ENCODE measurements at places on chromosomes 5 and 9.

GRCh38 chr5:39822020-39822419 is 397.2 kb upstream of the DAB2 start:
- DNase-seq = no peak
- H3K4me3 ChIP-seq = no peak overlapping the region
- no peaks in the 10 kb centered on the region for H3K4me1 ChIP-seq
- no peaks in the 10 kb centered on the region for H3K36me3 ChIP-seq
- no peak overlapping the region for H3K27ac ChIP-seq

GRCh38 chr5:151071848-151072629 is 8.8 kb downstream of the TNIP1 start:
- peak overlapping the region; percentile 88 for H3K27ac ChIP-seq
- peak overlapping the region; percentile 61 for H3K4me3 ChIP-seq
- H3K4me1 ChIP-seq = peaks cover 63% of the 10 kb centered on the region
- peaks cover 4% of the 10 kb centered on the region for H3K36me3 ChIP-seq
- no peak for DNase-seq

GRCh38 chr9:116800885-116801284 is 113.8 kb downstream of the TRIM32 start:
- H3K4me1 ChIP-seq = no peaks in the 10 kb centered on the region
- peaks cover 13% of the 10 kb centered on the region for H3K27me3 ChIP-seq
- no peak overlapping the region for H3K27ac ChIP-seq
- no peak for DNase-seq
- H3K36me3 ChIP-seq = no peaks in the 10 kb centered on the region
- no peak overlapping the region for H3K4me3 ChIP-seq

GRCh38 chr5:171264843-171265242 is 44.2 kb upstream of the TLX3 start:
- H3K4me3 ChIP-seq = peak overlapping the region; percentile 76
- H3K4me1 ChIP-seq = peaks cover 15% of the 10 kb centered on the region
- H3K27ac ChIP-seq = no peak overlapping the region

DNA sequence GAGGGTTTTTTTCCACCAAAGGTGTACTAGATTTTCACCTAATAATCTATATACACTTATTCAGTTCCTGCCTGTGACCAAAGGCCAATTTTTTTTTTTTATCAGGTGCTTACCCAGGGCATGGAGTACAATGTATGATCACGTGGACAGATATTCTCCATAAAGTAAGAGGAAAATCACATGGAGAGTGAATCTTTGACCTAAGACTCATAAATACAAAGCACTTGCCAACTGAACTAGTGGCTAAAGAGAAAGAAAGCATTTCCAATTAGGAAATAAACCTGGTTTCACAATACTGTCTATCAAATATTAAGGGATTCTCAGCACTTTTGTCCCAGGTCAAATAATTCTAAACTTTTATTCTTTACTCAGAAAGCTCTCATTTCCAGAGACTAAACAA is 33.0 kb upstream of the CEP120 start:
- H3K4me1 ChIP-seq = peaks cover 7% of the 10 kb centered on the region
- DNase-seq = no peak
- peaks cover 4% of the 10 kb centered on the region for H3K27me3 ChIP-seq
- peaks cover 2% of the 10 kb centered on the region for H3K36me3 ChIP-seq
- no peak overlapping the region for H3K4me3 ChIP-seq
- no peak overlapping the region for H3K27ac ChIP-seq

DNA sequence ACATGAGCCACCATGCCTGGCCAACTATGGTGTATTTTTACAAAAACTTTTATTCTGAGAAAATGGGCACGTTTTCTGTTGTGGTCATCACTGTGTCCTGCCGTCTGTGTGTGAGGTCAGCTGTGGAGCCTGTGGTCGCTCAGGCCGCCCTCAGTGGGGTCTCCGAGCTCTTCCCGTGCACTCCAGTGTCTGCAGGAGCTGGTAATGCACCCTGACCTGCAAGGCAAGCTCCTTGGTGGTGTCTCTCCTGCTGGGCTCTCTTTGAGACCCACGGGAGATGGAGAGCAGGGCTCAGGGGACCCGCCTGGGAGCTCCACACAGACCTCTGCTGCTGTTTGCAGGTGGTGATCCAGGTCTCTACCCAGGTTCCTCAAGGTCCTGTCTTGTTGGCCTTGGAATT is 9.6 kb upstream of the AHRR start:
- no peak overlapping the region for H3K27ac ChIP-seq
- peaks cover 6% of the 10 kb centered on the region for H3K36me3 ChIP-seq
- DNase-seq = no peak
- H3K4me3 ChIP-seq = no peak overlapping the region

DNA sequence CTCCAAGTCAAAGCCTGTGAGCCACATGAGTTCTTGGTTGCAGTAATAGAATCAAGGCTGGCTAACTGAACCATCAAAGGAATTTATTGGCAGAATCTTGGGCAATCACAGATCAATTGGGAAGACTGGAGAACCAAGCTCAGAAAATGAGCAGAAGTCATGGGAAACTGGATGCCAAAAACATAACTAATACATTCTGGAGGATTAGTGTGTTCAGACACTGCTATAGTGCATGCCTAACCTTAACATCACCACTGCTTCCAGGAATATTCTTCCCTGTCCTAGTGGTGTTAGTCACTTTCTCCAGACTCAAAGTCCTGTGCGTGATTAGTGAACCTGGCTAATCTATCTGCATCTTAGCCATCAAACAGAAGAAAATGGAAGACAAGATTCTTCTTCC is 843.7 kb downstream of the EFNA5 start:
- no peaks in the 10 kb centered on the region for H3K36me3 ChIP-seq
- no peak overlapping the region for H3K27ac ChIP-seq
- H3K4me1 ChIP-seq = no peaks in the 10 kb centered on the region

DNA sequence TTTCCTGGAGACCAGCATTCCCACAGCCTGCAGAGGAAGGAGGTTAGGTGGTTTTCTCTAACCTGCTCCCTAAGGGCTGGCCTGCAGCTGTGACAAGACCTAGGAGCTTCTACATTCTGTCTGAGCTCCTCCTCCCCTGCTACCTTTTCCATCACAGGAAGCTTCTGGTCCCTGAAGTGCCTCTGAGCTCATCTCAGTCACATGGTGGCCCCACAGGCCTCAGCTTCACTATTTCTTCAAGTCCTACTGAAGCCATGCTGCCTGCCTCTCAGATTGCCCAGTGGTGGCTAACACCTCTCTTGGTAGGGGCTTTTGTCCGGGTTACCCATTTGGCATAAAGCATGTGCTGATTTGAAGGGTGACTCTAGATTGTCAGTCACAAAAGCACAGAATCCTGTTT is 259.4 kb downstream of the CRB2 start:
- H3K36me3 ChIP-seq = peaks cover 9% of the 10 kb centered on the region
- no peak for DNase-seq
- no peak overlapping the region for H3K4me3 ChIP-seq
- H3K4me1 ChIP-seq = peaks cover 10% of the 10 kb centered on the region
- no peaks in the 10 kb centered on the region for H3K27me3 ChIP-seq
- no peak overlapping the region for H3K27ac ChIP-seq

- H3K4me3 ChIP-seq = no peak overlapping the region
- no peaks in the 10 kb centered on the region for H3K4me1 ChIP-seq
- H3K27me3 ChIP-seq = no peaks in the 10 kb centered on the region
- no peaks in the 10 kb centered on the region for H3K36me3 ChIP-seq
- no peak overlapping the region for H3K27ac ChIP-seq
These were observed 569.7 kb downstream of the ZNF608 start for GRCh38 chr5:124176692-124177091.

- H3K4me1 ChIP-seq = no peaks in the 10 kb centered on the region
- no peaks in the 10 kb centered on the region for H3K36me3 ChIP-seq
- no peak for DNase-seq
- no peak overlapping the region for H3K4me3 ChIP-seq
- H3K27ac ChIP-seq = no peak overlapping the region
These were observed 1556.5 kb upstream of the C9orf72 start for GRCh38 chr9:29129763-29130162.

DNA sequence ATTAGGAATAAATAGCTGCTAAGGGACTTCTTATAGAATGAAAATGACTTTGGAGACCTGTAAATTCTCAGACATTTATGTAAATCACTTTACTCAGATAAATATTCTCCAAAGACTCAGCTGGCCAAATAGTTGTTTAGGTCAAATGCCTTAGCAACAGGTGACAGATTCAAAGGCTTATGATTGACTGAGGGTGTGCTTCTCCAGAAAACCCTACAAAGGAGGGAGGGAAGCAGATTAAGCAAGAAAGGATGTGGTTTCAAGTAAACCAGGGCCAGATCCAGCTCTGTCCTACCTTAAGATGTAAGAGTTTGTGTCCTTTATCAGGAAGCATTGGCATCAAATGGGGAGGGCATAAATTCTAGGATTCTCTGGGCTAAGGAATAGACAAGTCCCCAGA is 433.0 kb downstream of the TLE1 start:
- H3K4me1 ChIP-seq = no peaks in the 10 kb centered on the region
- H3K36me3 ChIP-seq = no peaks in the 10 kb centered on the region
- no peaks in the 10 kb centered on the region for H3K27me3 ChIP-seq
- no peak overlapping the region for H3K27ac ChIP-seq
- DNase-seq = no peak
- H3K4me3 ChIP-seq = no peak overlapping the region

- peaks cover 6% of the 10 kb centered on the region for H3K36me3 ChIP-seq
- H3K4me1 ChIP-seq = peaks cover 10% of the 10 kb centered on the region
These were observed 26.4 kb upstream of the CTNNA1 start for GRCh38 chr5:138726848-138727247.

DNA sequence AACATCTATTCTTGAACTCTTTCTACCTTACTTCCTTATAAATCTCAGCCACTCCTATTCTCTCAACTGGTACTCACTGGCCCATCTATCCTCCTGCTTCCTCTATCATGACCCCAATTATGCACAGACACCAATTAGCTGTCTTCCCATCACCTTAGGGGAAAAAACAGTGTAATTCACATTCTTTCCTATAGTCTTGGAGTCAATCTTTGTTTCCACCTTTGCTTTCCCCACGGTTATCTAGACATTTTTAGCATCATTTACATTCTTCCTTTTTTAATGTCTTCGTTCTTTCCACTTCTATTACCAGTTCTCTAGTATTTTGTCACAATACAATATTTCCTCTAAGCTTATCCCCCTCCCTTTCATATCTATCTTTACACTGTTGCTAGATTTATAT is 449.4 kb downstream of the TMEM38B start:
- H3K36me3 ChIP-seq = no peaks in the 10 kb centered on the region
- DNase-seq = no peak
- H3K4me1 ChIP-seq = no peaks in the 10 kb centered on the region
- no peak overlapping the region for H3K27ac ChIP-seq

- peaks cover 28% of the 10 kb centered on the region for H3K27me3 ChIP-seq
- H3K36me3 ChIP-seq = no peaks in the 10 kb centered on the region
- H3K27ac ChIP-seq = no peak overlapping the region
- no peaks in the 10 kb centered on the region for H3K4me1 ChIP-seq
- H3K4me3 ChIP-seq = peak overlapping the region; percentile 25
These were observed 23.1 kb upstream of the CNOT6 start for GRCh38 chr5:180470966-180471582.

DNA sequence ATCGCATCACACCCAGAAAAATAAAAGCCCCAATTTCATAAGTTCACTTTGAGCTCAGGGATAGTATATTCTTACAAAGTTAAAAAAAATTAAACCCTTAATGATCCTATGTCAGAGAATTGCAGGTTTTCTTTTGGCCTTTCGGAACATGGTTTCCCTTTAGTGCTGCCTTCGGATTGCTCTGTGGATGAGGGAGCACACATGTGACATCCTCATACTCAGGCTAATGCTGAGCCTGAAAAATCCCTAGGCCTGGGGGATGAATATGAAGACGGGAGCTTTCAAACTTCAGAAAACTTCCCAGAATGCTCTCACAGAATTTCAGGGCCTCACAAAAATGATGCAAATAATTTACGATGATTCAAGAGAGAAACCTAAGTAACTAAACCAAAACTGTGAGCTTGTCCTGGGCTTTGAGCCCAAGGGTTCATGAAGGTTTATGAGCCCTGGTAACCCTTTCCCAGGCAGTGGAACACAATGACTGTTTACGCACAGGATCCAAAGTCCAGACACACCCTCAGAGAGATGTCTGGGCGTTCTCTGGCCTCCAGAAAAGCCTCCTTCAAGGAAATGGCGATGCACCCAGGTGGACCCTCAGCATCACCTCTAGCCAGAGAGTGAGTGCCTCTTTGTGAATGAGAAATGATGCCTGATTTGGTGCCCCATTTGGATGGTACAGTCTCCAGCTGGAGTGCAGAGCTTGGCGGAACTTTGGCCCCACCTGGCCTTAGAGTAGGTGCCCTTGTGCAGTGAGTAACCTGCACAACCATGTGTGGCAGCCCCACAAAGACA is 145.4 kb downstream of the ENTREP1 start:
- no peaks in the 10 kb centered on the region for H3K36me3 ChIP-seq
- H3K4me1 ChIP-seq = peaks cover 20% of the 10 kb centered on the region
- H3K27me3 ChIP-seq = peaks cover 10% of the 10 kb centered on the region
- H3K27ac ChIP-seq = no peak overlapping the region
- DNase-seq = no peak
- H3K4me3 ChIP-seq = no peak overlapping the region

GRCh38 chr9:19513671-19514275 is 105.0 kb downstream of the ACER2 start:
- H3K4me1 ChIP-seq = peaks cover 2% of the 10 kb centered on the region
- no peak overlapping the region for H3K27ac ChIP-seq
- no peak overlapping the region for H3K4me3 ChIP-seq
- DNase-seq = no peak
- H3K27me3 ChIP-seq = peaks cover 46% of the 10 kb centered on the region

DNA sequence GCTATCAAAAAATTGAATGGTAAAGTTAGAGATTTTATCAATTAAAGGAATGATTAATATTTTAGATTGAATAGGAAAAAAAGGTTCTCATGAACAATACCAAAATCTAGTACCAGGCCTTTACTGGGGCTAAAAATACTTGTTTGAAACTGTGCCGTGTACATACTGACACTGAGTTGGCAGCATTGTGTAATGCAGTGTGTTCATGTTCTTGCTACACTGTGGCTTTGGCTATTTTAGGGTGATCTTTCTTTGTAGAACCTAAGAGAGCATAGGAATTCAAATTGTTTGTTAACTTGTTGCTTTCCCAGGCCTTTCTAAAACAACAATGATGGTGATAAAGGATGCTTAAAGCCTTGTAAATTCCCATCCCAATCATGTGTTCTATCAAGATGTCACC is 80.9 kb downstream of the KIF4B start:
- H3K36me3 ChIP-seq = no peaks in the 10 kb centered on the region
- no peak for DNase-seq
- no peak overlapping the region for H3K4me3 ChIP-seq

DNA sequence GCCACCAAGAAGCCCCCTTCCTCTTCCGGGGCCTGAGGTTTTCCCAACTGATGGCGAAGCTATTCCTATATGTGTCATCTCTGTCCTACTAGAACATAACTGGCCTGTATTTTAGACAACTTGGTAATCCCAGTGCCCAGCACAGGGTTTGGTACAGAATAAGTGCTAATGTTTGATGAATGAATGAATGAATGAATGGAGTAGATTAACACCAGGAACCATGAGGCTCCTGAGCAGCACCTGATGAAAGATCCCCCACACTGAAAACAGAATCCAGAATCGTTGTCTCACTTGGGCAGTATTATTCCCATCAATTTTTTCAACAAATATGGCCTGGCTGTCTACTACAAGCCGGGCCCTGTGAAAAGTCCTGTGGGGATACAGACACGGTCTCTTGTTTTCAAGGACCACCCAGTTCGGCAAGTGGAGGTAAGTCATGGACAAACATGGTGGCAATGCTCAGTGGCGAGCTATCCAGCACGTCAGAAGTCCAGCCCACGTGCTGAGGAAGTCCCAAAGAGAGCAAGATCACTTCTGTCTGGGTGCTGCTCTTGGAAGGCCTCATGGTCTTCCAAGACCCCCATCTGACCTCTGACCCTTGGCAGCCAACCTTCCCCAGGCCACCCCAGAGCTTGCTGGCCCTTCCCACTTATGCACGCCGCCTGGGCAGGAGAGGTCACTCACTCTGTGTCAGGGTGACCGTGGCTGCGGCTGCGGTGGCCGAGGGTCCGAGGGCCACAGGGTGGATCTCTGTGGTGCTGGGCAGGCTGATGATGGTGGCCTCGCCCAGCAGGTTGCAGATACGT is 1.0 kb downstream of the NAIF1 start:
- no peak overlapping the region for H3K27ac ChIP-seq
- no peak for DNase-seq
